Stimulated activated CD4-positive, alpha-beta T cell treated with anti-CD3 and anti-CD28 coated beads, Interleukin-1b, Interleukin-23, amount 100 ng/mL, for 1 hour (primary cell): ENCODE measurements at places on chromosomes 13 and 19.

DNA sequence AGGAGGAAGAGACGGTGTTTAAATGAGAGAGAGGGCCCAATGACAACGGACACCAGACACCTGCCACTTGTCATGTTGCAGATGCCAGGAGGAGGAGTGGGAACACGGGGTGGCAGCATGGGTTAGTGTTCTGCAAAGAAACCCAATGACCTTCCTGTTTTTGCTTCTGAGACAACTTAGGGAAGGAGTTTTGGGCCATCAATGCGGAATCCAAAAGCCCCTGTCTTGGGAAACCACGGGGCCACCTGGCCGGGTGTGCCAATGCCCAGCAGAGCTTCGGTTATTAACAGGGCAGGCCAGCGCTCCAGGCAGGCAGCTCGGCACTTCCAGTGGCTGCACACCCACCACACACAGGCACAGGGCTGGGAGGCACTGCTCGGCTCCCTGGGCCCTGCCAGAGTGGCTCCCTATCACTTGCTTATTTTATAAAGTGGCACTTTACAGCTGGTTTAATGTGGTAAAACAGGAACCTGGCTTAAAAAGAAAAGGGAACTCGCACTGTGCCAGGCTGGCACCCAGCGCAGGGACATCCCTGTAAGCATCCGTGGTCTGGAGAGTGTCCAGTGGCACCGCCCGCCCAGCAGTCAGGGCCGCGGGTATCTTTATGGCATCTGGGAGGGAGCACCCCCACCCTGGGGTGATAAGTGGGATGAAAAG, 19.1 kb downstream of the ELL start:
- DNase-seq, result no peak

- no peak for DNase-seq
Observed at GRCh38 chr13:49859560-49859959, 67.1 kb upstream of the KPNA3 start.

GRCh38 chr13:98184792-98185191, 7.7 kb upstream of the RNF113B start:
- no peak for DNase-seq

GRCh38 chr19:37593996-37594303, 642 bp downstream of the ZNF571 start:
- no peak for DNase-seq

DNA sequence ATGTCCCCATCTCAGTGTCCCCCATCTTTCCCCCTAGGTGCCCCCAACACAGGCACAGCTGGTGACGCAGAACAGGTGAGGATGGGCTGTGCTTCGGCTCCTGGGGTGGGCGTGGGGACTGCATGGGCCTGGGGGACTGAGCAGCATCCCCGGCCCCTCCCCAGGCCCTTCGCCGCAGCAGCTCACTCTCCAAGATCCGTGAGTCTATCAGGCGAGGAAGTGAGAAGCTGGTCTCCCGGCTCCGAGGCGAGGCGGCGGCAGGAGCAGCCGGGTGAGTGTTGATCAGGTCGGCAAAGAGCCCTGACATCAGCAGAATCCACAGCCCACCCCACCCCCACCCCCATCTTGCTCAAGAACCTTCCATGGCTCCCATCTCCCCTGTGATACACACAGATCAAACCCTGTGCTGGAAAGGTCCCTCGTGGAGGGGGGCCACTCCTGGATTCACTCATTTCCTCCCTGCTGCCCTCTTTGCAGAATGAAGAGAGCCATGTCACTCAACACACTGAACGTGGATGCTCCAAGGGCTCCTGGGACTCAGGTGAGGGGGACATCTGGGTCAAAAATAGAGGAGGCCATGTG, 10.0 kb downstream of the KLC3 start:
- DNase-seq, result no peak
